ENCODE measurements at places on chromosomes 1 and 21.

GRCh38 chr1:52670604-52671003, 27.5 kb downstream of the COA7 start:
- peaks cover 3% of the 10 kb centered on the region for H3K36me3 ChIP-seq
- no peak overlapping the region for H3K4me3 ChIP-seq
- H3K27ac ChIP-seq, result no peak overlapping the region
- H3K27me3 ChIP-seq, result no peaks in the 10 kb centered on the region
- DNase-seq, result no peak
- peaks cover 12% of the 10 kb centered on the region for H3K4me1 ChIP-seq

DNA sequence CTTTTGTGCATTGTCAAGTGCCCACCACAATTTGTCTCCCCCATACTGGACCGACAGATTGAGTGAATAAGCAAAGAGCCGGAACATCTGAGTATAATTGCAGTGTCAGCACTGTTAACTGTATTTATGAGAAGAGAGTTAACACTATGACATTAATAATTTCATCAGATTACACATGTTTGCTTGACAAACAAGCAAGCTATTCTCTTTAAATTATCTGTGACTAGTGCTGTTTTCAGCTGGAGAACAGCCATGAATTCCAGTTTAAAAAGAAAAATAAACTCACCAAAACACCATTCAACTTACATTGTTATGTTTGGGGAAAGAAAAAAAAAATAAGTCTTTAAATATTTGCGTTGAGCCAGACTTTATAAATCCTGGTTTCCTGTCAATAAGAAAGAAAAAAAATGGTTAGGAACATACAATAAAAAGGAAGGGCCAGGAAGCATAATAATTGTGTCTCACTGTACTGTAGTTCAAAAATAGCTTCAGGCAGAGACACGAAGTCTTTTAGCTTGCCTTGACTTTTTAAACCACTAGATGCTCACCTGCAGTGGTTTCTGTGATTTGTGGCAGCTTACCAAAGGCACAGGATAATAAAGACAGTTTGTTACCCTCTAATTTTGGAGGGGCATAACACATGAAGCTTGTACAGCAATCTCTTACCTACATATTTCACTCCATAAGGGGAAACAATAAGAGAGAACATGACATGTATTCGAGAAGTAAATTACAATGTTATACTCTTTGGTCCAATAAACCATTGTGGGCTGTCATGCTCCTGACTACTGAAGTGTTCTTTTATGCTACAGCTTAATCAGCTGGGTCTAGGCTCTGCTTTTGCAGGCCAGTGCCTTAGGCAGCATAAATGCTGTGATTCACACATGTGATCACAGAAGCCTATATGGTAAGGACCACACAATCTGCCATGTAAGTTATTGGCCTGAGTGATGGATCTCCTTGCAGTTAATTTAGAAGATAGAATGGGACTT, 302.0 kb upstream of the ADGRL2 start:
- no peak overlapping the region for H3K4me3 ChIP-seq
- H3K27me3 ChIP-seq, result no peaks in the 10 kb centered on the region
- DNase-seq, result no peak

- H3K27me3 ChIP-seq, result no peaks in the 10 kb centered on the region
- no peak for DNase-seq
- H3K27ac ChIP-seq, result no peak overlapping the region
- peaks cover 26% of the 10 kb centered on the region for H3K4me1 ChIP-seq
These were observed 9.7 kb downstream of the ZMPSTE24 start for GRCh38 chr1:40267767-40268187.

- H3K4me1 ChIP-seq, result peaks cover 7% of the 10 kb centered on the region
- DNase-seq, result no peak
- peaks cover 3% of the 10 kb centered on the region for H3K36me3 ChIP-seq
- H3K27me3 ChIP-seq, result no peaks in the 10 kb centered on the region
- H3K4me3 ChIP-seq, result no peak overlapping the region
- no peak overlapping the region for H3K27ac ChIP-seq
These were observed 4.6 kb upstream of the RAB4A start for GRCh38 chr1:229266274-229266673.

DNA sequence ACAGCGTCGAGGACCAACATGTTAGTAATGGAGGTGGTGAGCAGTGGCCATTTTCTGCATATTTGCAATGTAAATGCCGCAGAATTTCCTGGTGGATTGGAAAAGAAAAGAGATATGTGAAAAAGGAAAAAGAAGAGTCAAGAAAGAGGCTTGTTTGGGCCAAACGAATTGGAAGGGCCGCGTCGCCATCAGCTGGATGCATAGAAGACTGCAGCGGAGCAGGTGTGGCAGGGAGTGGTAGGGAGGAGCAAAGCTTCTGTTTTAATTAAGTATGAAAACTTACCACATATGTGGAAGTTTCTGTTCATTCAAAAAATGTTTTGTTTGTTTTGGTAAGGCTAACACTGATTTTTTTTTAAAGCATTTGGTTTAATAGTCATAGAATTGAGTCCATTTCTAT, 690.7 kb downstream of the NCAM2 start:
- DNase-seq, result no peak
- no peak overlapping the region for H3K4me3 ChIP-seq
- H3K36me3 ChIP-seq, result no peaks in the 10 kb centered on the region
- H3K27me3 ChIP-seq, result no peaks in the 10 kb centered on the region
